Left renal cortex interstitium (tissue), 4 donors: ENCODE measurements at places on chromosomes 12 and 14. TPM values are rescaled to one million over a fixed set of nuclear protein-coding genes. Genes with fewer than 3 reads are reported as not detected.

- DNase-seq, result no peak
These were observed 227.7 kb upstream of the HMGA2 start for GRCh38 chr12:65596514-65597091.

DNA sequence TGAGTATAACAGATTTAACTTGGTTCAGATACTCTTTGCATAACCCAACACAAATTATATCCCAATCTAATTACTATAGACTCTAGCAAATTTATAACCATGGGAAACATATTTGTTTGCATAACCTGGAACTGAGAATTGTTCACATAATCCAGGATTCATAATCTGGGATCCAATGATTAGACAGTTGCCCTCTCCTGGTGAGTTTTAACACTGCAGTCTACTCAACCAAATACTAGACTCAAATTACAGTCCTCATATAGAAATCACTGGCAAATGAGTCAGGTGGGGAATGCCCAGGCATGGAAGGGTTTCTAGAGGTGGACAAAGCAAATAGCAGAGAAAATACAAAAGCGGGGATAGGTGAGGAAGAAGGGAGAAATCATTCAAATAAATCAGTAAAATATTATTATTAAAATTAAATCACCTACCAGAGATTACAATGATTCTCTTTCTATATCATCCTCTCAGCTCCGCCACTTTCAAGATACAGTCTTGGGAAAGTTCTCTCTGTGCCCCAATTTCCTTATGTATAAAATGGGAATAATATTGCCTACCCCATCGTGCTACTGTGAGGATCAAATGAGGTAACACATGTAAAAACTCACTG lies 9.4 kb downstream of the GCH1 start:
- no peak for DNase-seq

DNA sequence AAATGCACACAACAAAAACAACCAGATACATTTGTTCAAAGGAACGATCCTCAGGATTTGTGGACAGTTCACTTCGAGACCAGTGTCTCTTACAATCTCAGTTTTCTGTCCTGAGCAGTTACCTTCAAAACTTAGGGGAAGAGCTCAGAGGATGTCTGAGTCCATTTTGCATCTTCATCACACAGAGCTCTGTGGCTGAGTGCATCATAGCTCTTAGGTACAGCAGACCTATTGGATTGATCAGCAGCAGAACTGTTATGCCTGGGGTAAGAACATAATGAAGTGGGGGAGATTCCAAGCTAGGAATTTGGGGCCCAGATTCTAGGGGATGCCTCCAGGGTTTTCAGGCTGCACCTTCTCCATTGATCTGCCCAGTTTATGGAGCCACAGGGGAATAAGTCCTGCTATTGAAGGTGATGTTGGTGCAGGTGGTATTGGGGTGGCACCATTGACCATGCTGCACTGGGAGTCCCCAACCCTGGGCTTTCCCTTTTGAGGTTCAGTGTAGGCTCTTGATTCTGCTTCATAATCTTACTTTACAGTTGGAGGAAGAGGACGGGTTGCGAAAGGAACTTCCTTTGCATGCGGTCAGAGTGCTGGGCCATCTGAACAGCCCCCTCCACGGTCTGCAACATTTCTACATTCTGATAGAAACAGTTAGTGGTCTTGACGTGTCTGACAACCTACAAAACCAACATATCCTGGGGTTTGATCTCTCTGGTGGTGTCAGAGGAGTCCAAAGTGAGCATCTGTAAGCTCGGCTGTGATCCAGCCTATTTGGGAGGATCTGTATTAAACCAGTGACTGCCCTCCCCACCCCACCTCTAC lies 112.8 kb downstream of the CHST11 start:
- no peak for DNase-seq

DNA sequence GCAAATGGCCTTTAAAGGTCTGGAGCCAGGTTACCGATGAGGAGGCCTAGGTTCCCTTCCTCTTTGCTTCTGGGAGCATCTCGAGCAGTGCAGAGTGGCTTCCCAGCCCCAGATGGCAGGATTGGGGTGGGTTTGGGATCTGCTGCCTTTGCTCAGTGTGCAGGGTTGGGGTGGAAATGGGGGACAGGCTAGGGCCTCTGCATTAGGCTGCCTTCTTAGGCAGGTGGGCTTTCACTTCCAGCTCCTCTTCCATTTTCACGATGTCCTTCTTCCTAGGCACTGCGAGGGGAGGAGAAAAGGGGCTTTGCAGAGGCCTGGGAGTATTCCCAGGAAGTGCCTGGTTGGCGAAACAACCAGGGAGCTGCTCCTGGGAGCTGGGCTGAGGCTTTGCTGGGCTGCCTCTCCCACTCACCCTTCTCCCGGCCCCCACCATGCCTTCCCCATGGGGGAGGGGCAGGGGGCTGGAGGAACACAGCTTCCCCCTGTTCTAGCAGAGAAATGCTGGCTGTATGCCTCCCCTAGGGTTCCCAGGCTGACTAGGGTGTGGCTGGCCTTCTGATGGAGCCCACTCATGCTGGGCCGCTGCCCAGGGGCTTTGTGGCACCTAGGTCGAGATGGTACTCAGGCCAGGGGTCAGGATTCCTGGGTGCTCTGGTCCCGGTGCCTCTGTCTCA lies 2.4 kb downstream of the NR4A1 start:
- no peak for DNase-seq

- DNase-seq, result no peak
These were observed 798.5 kb upstream of the MDGA2 start for GRCh38 chr14:48473944-48474343.

KCNA1 gene
- 0.07 TPM for polyA plus RNA-seq

SELPLG gene
- 2.8 TPM for polyA plus RNA-seq
